ENCODE measurements at places on chromosomes 7 and 10. TPM values are rescaled to one million over a fixed set of nuclear protein-coding genes. Genes with fewer than 3 reads are reported as not detected.

DNA sequence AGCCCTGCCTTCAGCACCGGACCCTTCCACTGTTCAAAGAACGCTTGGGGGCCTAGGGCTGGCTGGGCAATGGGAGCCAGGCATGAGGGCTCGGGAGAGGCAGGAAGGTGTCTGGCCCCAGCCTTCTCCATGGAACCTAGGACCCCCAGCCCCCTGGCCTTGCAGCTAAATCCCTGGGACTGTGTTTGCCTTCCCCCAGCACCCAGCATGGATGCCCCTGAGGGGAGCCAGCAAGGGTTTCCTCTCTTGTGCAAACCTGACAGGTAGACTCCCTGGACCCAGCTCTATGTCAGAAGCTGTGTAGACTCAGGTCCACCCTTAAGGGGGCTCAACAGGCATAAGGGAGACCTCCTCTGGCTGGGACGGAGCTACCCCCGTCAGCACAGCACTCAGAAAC is 288.0 kb downstream of the GRID1 start:
- H3K27ac ChIP-seq: no peak overlapping the region
- no peak overlapping the region for H3K4me3 ChIP-seq
- no peaks in the 10 kb centered on the region for H3K36me3 ChIP-seq
- peaks cover 4% of the 10 kb centered on the region for H3K4me1 ChIP-seq
- peaks cover 3% of the 10 kb centered on the region for H3K27me3 ChIP-seq
- DNase-seq: no peak

Gene IFIT1B
- polyA plus RNA-seq: 0.34 TPM

Gene ANXA8L1
- polyA plus RNA-seq: 7.9 TPM

Gene CHAT
- polyA plus RNA-seq: 0.96 TPM

Gene NANOS1
- 1.9 TPM for polyA plus RNA-seq

DNA sequence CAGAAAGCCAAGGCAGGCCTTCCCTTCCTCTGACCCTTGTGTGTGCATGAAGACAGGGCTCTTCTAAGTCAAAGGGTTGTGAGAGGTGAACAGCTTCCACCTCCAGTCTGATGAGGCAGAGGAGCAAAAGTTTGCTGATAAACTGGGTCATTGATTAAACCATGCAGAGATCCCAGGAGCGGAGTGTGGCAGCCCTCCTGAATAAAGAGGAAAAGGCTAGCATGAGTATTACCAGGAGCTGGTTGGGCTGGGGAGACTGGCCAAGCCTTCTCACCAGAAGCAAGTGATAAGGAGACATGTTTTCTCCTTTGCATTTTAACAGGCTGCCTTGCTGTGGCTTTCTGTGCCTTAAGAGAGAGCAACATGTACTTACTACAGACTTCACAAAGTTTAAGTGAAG is 10.2 kb downstream of the LMOD2 start:
- no peaks in the 10 kb centered on the region for H3K27me3 ChIP-seq
- H3K4me1 ChIP-seq: peaks cover 4% of the 10 kb centered on the region
- H3K4me3 ChIP-seq: no peak overlapping the region
- peak; percentile 19 for DNase-seq

Gene PPRC1
- polyA plus RNA-seq: 33.9 TPM

Gene GBX1
- 0.07 TPM for polyA plus RNA-seq

DNA sequence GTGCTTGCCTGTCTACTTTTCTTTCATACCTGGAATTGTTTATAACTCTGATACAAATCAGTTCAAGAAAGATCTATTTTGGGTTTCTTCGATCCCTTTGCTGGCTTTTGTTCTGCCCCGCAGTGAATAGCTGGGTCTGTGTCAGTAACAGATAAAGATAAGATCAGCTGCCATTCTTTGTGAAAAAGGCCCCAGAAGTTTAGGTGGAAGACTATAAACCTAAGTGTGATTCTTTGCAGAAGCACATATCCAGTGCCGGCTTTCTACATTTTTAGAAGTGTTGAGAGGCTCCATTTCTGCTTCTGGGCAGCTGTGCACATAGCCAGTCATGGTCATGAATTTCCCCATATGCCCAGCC is 686.4 kb upstream of the C7orf33 start:
- H3K27me3 ChIP-seq: no peaks in the 10 kb centered on the region
- no peak overlapping the region for H3K27ac ChIP-seq
- no peak for DNase-seq
- no peak overlapping the region for H3K4me3 ChIP-seq

GRCh38 chr10:119198438-119198837 is 8.9 kb upstream of the GRK5 start:
- H3K27me3 ChIP-seq: peaks cover 4% of the 10 kb centered on the region
- no peak overlapping the region for H3K27ac ChIP-seq
- no peaks in the 10 kb centered on the region for H3K36me3 ChIP-seq
- DNase-seq: no peak
- peaks cover 2% of the 10 kb centered on the region for H3K4me1 ChIP-seq

DNA sequence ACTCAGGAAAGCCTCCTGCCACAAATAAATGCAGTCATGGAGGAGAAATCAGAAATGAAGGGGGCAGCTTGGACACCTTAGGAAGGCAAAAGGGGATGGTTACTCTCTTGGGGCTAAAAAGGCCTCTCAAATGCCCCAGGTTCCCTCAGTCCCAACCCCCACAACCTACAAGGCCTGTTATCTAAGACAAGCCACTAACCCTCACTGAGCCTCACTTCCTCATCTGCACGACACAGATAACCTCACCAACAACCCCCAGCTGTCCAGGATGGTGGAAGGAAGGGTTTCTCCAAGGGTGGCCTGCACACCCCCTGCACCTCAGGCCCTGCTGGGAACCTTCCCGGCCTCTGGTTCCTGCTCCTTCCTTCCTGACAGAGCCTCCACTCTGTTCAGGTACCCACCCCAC is 29.2 kb downstream of the SORBS1 start:
- no peak for DNase-seq
- H3K27ac ChIP-seq: no peak overlapping the region
- peaks cover 59% of the 10 kb centered on the region for H3K4me1 ChIP-seq
- H3K36me3 ChIP-seq: no peaks in the 10 kb centered on the region

Gene AS3MT
- polyA plus RNA-seq: 15.5 TPM

All from large intestine (tissue), 12 donors.